ENCODE measurements at places on chromosomes 1 and 21.

DNA sequence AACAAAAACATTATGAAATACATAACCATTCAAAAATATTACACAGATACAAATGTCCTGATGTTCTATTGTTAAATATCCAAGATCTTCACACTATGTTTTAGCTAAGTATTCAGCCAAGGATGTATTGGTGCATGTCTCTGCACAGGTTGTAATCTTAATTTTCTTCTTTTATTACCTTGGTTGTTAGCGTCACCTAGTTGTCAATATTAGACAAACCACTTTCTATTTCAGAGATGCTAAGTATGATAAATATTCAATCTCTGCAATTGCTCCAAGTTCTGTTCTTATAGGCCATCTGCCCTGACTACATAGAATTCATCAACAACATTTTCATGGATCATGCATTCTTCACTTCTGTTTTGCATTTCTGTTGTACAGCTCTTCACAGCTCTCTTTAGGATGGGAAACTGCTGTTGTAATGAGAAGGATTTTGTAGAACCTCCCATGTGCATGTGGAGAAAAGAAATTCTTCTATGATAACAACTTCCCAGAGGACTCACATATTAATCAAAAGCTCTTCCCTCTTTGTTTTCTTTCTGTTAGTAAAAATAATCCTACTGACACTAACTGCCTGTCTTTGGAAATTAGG, 380.1 kb downstream of the NUF2 start:
- DNase-seq = no peak

GRCh38 chr1:207404849-207405525, 49.1 kb upstream of the CR2 start:
- DNase-seq = no peak

DNA sequence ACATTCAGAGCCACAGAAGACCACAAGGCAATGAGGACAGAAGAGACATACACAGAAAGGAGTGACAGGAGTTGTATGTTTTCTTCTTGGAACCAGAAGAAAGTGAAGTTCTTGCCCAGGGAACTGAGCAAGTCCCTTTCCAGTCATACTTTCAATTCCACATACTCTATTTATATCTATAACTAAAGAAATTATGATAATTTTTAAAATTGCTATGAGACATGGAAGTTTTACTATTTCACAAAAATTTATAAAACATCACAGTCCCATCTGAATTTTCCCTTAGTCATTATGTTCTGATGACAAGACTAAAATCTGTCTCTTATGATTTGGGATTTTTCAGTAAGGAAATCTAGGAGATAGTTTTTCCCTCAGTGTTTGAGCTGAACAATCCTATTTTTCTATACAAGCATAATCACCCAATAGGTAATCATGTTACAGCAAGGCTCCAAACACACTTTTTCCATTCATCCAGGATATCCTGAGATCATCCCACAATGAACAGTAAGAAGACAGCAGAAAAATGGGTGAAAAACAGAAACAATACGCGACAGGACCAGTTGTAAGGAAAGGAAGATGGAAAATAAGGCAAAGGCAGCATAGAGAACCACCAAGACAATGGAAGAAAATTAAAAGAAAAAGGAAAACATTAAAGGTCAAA, 154.6 kb downstream of the VAV3 start:
- no peak for DNase-seq

- DNase-seq = no peak
Measured at GRCh38 chr1:76300556-76300955, 226.0 kb downstream of the ST6GALNAC3 start.

DNA sequence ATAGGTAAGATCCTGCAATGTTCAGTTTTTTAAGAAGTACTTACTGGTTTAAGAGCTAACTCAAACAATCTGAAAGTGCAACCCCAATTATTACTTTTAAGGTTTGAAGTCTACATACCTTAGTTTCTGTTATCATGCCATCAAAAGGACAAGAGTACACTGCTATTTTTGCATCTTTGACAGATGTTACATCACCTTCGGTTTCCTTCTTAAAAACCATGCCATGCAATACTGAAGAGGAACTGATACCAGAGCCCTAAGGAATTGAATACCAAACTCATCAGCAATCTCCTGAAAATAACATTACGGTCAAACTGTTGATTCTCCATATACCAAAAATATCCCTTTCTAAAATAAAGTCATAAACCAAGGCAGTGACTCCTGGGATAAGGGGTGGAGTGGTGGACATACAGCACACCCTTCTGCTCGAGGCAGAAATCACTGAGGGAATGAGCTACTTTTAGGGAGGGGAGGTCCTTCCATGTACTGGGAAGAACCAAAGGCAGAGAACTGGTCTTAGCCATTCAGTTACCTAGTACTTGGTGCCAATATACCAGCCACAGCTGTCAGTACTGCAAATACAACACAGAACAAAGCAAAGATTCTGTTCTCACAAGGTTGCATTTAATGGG, 8.5 kb downstream of the CCT8 start:
- DNase-seq = no peak

- DNase-seq = no peak
Measured at GRCh38 chr1:77322061-77322900, 40.5 kb downstream of the AK5 start.

GRCh38 chr1:200302192-200302920, 107.5 kb downstream of the ZNF281 start:
- peak; percentile 20 for DNase-seq

DNA sequence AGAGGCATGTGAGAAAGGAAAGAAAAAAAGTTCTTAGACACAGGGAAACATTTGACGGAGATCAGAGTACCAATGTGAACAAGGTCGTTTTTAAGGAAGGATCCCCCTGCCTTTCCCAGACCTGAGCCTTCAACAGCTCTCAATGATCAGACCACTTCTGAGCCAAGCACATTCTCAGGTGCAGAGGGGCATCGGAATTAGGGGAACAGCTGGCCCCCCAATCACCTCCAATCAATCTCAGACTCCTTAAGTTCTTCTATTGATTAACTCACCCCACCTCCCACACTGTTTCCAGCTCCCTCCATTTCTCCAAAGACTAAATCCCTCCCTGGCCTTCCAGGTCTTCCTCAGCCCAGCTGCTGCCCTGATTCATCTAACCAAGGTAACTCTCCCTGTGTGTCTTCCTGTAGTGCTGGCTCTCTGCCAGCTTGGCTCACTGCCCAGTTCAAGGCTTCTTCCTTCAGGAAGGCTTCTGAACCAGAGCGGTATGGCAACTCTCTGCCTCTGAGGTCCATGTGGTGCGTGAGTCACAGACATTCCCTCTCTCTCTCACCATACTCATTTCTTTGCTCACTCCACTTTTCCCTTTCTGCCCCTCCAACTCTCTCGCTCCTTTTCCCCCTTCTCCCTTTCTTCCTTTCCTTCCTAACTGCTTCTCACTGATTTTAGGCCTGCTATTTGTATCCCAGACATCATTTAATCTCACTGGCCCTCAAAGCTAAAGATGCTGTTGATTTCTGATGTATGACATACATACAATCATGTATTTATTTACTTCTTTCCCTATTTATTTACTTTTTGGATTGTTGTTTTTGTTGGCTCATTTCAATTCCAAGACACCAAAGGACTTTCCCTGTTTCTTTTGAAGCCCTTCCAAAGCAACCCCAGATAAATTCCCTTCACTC, 18.1 kb downstream of the CFAP45 start:
- DNase-seq = no peak

- DNase-seq = no peak
Measured at GRCh38 chr21:38126666-38127303, 130.0 kb upstream of the KCNJ15 start.

DNA sequence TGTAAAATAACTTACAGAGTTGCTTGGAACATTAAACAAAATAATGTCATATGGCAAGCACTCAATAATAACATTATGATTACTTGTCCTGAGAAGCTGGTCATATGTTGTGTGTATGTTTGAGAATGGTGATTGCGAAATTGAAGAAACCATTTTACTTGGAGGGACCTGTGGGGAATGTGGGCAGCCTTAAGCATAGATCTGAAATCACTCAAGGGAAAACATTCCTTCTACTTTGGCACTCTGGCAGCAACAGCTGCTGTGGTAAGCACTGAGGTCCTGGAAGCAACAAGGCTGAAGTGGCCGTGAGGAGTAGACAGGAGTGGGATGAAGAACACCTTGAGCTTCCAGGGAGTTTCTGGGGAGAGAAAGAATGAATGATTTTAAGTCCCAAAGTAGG, 165.4 kb upstream of the ADAMTS5 start:
- DNase-seq = no peak

- DNase-seq = no peak
Measured at GRCh38 chr1:248611883-248612414, 14.4 kb upstream of the OR2T10 start.

Measured in activated CD8-positive, alpha-beta memory T cell treated with anti-CD3 and anti-CD28 coated beads for 48 hours (primary cell).